Fibroblast of upper back skin (primary cell): ENCODE measurements at places on chromosomes 7 and 10.

- DNase-seq: peak; percentile 13
Measured at GRCh38 chr10:43305876-43306275, 39.0 kb upstream of the RASGEF1A start.

GRCh38 chr7:92697414-92697813, 107.2 kb upstream of the FAM133B start:
- DNase-seq: no peak

GRCh38 chr10:114266521-114266920, 27.5 kb downstream of the VWA2 start:
- no peak for DNase-seq

GRCh38 chr10:119207713-119208552, 562 bp downstream of the GRK5 start:
- peak; percentile 48 for DNase-seq

GRCh38 chr7:81075150-81075549, 156.3 kb upstream of the SEMA3C start:
- DNase-seq: peak; percentile 62

- DNase-seq: no peak
Measured at GRCh38 chr10:60868946-60869345, 75.0 kb downstream of the RHOBTB1 start.

GRCh38 chr7:17207220-17207619, 91.2 kb upstream of the AHR start:
- DNase-seq: no peak

DNA sequence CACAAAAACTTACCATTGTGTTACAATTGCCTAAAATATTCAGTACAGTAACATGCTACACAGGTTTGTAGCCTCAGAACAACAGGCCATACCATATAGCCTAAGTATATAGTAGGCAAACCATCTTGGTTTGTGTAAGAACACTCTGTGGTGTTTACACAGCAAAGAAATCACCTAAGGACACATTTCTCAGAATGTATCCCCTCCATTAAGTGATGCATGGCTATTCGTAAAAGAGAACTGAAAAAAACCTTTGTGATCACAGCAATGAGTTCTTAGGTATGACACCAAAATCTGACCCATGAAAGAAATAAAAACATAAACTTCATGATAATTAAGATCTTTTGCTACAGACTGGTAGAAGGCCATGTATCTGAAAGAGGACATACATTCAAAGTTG, 121.5 kb downstream of the JMJD1C start:
- DNase-seq: no peak

- no peak for DNase-seq
Measured at GRCh38 chr10:131963811-131964210, 17.9 kb downstream of the BNIP3 start.

GRCh38 chr7:43546231-43546630, 36.7 kb upstream of the STK17A start:
- DNase-seq: no peak

DNA sequence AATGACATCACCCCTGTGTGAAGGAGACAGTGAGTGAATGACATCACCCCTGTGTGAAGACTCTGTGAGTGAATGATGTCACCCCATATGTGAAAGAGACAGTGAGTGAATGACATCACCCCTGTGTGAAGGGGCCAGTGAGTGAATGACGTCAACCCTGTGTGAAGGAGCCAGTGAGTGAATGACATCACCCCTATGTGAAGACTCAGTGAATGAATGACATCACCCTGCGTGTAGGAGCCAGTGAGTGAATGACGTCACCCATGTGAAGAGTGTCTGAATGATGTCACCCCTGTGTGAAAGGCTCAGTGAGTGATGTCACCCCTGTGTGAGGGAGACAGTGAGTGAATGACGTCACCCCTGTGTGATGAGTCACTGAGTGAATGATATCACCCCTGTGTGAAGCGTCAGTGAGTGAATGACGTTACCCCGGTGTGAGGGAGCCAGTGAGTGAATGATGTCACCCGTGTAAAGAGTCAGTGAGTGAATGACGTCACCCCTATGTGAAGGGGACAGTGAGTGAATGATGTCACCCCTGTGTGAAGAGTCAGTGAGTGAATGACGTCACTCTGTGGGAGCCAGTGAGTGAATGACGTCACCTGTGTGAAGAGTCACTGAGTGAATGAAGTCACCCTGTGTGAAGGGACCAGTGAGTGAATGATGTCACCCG, 478.1 kb downstream of the PTPRN2 start:
- no peak for DNase-seq

GRCh38 chr10:83580373-83581012, 558.8 kb upstream of the GHITM start:
- DNase-seq: no peak

DNA sequence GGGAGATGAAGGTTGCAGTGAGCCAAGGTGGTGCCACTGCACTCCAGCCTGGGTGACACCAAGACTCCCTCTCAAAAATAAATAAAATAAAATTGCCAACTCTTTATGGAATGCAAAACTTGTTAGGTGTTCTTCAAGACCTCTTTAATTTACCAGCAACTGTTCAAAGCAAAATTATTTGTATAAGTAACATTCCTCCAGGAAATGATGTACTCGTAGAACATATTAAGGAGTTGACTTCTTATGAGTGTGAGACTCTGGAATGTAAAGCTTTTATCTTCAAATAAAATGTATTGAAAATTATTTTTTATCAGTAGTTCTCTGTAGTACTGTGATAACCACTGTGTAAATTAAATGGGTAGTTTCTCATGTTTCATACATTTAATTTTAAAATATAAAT, 94.4 kb downstream of the CYP51A1 start:
- no peak for DNase-seq

- DNase-seq: peak; percentile 21
Measured at GRCh38 chr10:70255329-70256299, 22.4 kb upstream of the PPA1 start.

GRCh38 chr10:74507951-74508350, 318.4 kb upstream of the KAT6B start:
- peak; percentile 77 for DNase-seq

GRCh38 chr10:29249018-29249417, 39.9 kb upstream of the LYZL1 start:
- DNase-seq: no peak

DNA sequence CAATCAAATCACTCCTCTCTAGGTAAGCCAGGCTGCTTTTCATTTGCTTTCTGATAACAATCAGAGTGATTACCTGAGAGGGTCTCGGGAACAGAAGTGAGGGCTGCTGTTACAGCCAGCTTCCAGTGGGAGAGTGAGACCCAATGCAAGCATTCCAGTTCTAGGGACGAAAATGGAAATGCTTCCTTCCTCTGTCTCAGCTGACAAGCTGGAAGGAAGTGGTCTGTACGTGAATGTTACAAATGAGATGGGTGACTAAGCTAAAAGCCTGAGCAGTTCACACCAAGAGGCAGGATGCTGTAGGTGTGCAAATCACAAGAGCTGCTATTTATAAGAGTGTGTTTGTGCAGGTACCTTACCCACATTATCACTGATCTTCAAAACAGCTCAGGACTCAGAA, 772.4 kb downstream of the GRID1 start:
- DNase-seq: no peak

DNA sequence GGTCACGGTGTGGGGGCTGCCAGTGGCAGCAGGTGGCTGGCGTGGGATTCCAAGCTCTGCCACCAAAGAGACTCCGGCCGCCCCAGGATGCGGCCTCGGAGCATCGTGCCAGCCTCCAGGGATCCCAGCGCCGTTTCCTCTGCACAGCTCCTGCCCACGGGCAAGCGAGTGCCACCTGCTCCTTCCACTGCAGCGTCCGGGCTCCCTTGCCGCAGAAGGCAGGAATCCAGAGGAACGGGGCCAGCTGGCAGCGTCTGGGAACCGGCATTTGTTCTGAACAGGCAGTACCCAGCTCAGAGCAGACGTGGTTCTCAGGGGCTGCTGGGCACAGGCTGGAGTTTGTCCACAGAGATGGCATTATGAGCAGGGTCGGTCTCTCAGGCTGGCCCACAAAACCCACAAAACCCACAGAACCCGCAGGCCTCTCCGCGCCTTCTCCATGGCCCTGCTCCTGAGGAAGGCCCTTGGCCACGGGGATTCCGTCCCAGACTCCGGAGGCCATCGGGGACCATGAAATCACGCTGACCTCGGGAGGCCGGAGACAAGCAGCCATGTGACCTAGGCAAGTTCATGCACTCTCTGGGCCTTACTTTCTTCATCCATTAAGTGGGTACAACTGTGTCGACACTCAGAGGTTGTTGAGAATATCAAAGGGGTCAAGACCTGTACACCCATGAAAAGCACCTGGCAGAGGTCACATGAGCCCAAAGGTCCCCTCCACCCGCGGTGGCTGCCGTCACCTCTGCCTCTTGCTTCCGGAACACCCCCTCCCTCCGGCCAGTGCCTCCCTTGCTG, 72.1 kb upstream of the TNRC18 start:
- no peak for DNase-seq

DNA sequence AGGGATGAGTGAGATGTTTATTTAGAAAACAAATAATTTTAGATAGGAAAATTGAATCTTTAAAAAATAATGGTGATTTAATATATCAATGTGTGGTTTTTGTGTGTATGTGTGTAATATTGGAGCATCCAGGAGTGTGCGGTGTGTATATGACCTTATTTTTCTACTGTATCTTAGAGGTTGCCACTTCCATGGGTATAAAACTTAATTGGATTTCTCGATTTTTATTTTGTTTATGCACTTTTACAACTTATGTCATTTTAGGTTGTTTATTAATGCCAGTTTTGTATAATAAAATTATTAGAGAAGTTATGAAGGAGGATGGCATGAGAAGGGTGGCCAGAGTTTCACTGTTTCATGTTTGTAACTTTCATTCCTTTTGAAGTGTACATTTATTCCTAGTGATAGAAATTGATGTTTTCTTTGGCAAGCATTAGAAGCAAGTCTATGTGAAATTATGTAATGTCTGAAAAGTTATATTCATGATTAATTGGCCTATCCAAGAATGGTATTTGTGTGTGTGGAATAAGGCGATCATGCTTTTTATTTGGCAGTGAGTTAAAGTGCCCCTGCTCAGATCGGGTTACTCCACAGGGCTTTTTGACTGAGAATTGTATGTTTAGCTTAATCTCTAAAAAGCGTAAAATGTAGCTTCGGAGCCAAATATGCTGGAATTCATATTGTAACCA, 110.3 kb downstream of the KAT6B start:
- DNase-seq: peak; percentile 75

- DNase-seq: no peak
Measured at GRCh38 chr7:19991936-19992335, 218.5 kb upstream of the TMEM196 start.

GRCh38 chr10:24700948-24701347, 22.7 kb downstream of the ARHGAP21 start:
- DNase-seq: no peak

- DNase-seq: no peak
Measured at GRCh38 chr7:130789436-130789835, 55.4 kb upstream of the KLF14 start.

GRCh38 chr7:158710651-158711102, 6.1 kb upstream of the NCAPG2 start:
- peak; percentile 43 for DNase-seq

GRCh38 chr10:95394161-95394880, 103.5 kb upstream of the PDLIM1 start:
- DNase-seq: no peak

DNA sequence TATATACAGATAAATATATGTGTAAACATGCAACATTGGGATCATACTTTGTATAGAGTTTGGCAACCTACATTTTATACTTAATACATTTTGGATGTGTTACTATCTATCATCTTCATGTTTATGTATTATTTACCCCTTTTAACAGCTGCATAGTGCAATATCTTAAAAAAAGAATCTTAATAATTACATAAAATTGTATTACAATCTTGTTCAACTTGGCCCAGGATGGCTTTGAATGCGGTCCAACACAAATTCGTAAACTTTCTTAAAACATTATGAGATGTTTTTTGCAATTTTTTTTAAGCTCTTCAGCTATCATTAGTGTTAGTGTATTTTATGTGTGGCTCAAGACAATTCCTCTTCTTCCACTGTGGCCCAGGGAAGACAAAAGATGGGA, 26.3 kb upstream of the PRPS1L1 start:
- no peak for DNase-seq

GRCh38 chr10:73937333-73938043, 26.6 kb downstream of the PLAU start:
- peak; percentile 44 for DNase-seq

- DNase-seq: no peak
Measured at GRCh38 chr7:54814401-54814800, 55.4 kb upstream of the SEC61G start.
